ENCODE measurements at places on chromosomes 2 and 18. TPM values are rescaled to one million over a fixed set of nuclear protein-coding genes. Genes with fewer than 3 reads are reported as not detected.
A peak's percentile ranks its signal among the peaks of the same experiment; 100 is the strongest.

Gene COL4A4
- 0.62 TPM for total RNA-seq

DNA sequence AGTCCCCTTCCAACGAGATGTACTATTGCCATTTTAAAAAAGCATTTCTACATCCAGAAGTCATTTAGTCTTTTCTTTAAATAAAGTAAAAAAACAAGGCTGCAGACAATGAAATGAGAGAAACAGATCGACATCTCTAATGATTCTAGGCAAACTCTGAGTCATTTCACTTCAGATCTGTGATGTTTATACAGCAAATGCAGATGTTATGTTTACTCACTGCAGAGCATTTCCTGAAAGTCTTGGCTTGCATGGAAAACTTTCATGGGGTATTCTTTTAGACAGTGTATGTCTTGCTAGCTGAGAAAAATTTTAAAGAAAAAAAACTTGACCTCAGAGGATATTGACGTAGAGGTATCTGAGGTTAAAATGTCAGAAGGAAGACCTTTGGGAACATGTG lies 797.4 kb downstream of the CNTNAP5 start:
- no peak for DNase-seq

GRCh38 chr2:146239392-146240135 lies 1605.3 kb upstream of the ACVR2A start:
- peak; percentile 89 for DNase-seq

DNA sequence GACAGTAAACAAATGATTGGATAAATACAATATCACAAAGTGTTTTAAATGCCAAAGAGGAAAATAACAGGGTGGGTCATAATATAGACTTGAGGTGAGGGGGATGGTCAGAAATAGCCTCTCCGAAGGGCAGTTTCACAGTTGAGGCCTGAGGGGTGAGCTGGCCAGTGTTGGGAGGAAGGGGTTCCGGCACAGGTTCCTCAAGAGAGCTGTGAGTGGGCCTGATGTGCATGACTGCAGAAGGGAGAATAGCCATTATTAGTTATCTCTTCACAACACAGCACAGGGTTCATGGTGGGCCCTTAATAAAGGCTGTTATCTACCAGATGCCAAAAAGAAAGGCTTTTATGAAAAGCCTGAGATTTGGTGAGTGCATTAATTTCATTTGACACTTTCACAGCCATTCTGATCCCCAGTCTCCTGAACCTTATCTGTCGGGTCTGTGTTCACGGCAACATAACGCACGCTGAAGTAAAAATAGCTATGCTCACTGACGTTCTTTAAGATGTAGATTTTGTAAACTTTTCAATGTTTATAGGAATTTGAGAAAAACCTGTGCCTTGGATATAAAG lies 39.6 kb downstream of the POLR1A start:
- DNase-seq = no peak

DNA sequence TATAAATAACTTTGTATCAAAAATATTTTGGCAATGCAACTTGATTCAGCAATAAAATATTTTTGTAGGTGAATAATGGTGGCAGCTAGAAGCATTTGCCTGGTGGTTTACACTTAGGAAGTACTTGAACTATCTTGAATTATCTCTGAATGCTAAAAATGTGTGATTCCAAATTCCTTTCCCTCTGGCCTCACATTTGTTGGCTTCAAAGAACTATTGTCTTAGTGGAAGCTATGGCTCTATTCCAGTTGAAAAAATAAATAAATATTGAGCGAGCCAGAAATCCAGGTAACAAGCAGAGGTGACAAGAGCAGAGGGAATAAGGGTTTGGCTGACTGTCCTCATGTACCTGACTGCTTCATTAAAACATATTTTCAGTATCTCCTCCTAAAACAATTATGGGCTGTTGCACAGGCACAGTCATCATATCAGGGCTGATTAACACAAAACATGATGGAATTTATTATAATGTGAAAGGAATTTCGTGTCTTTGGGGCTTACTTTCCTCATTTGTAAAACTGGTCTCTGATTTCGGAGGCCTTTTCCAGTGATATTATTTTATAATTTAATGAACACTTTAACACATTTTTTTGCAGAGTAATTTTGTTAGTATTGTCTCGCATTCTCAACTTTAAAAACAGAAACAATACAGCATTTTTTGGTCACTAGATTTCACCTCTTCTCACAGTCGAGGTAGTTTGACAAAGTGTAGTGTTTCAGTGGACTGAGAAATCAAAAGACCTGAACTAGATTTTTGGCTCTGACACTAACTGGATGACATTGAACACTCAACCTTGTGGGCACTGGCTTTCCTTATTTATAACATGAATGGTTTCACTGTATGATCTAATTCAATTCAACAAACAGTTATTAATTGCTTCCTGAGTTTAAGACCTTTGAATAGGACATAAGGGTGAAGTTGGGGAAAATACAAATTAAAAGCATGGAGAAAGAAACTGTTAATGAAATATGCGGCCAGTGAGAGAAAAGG lies 7.8 kb upstream of the CAVIN2 start:
- peak; percentile 88 for DNase-seq
